CD8-positive, alpha-beta memory T cell (primary cell): ENCODE measurements at places on chromosomes 11 and 22. TPM values are rescaled to one million over a fixed set of nuclear protein-coding genes. Genes with fewer than 3 reads are reported as not detected.
A peak's percentile ranks its signal among the peaks of the same experiment; 100 is the strongest.

- H3K27me3 ChIP-seq: no peaks in the 10 kb centered on the region
- H3K4me1 ChIP-seq: no peaks in the 10 kb centered on the region
- H3K27ac ChIP-seq: no peak overlapping the region
- no peak overlapping the region for H3K4me3 ChIP-seq
- H3K36me3 ChIP-seq: no peaks in the 10 kb centered on the region
Measured at GRCh38 chr11:78930810-78931523, 356.3 kb upstream of the NARS2 start.

DNA sequence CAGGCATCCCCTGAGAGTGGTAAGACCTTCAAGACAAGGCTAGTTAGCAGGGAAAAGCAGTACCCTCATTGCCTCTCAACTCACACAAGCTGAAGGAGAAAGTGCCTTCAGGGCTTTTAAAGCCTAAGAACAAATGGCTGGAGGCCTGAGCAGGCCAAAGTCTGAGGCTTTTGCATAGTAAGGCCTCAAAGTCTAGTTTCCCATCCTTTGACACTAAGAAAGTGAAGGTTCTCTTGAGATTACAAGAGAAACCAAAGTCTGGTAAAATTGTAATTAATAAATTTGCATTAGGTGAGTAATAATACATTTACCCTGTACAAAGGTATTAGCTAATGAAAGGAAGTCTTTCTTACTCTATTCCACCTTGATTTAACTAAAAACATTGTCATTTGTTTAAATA, 47.0 kb upstream of the CCDC89 start:
- DNase-seq: no peak
- no peak overlapping the region for H3K27ac ChIP-seq
- H3K27me3 ChIP-seq: no peaks in the 10 kb centered on the region
- H3K4me1 ChIP-seq: peaks cover 14% of the 10 kb centered on the region
- H3K36me3 ChIP-seq: peaks cover 16% of the 10 kb centered on the region

OOSP3 gene
- polyA plus RNA-seq: not detected

GRCh38 chr11:47854667-47855066, 6.5 kb upstream of the NUP160 start:
- no peak for DNase-seq
- peaks cover 24% of the 10 kb centered on the region for H3K4me1 ChIP-seq
- H3K27me3 ChIP-seq: no peaks in the 10 kb centered on the region
- H3K36me3 ChIP-seq: no peaks in the 10 kb centered on the region
- no peak overlapping the region for H3K4me3 ChIP-seq
- H3K27ac ChIP-seq: no peak overlapping the region

GRCh38 chr11:16997624-16998023, 16.6 kb downstream of the PLEKHA7 start:
- no peak for DNase-seq
- no peak overlapping the region for H3K4me3 ChIP-seq
- no peaks in the 10 kb centered on the region for H3K36me3 ChIP-seq
- H3K27me3 ChIP-seq: no peaks in the 10 kb centered on the region

DNA sequence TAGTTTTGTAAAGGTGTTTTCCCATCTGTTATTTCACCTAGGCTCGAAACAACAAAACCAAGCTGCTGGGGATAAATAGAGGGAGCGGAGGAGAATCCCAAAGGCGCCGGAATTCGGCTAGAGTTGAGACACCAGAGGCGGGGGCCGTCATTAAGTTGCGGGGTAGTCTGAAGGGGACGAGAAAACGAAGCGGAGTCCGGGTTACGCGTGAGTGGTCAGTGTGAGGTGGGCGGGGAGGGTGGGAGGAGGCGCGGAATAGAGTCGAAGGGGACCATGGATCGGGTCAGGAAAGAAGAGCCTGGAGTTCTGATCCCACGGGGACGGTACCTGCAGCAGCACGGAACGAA, 361 bp downstream of the SRPRA start:
- H3K27me3 ChIP-seq: no peaks in the 10 kb centered on the region
- H3K27ac ChIP-seq: peak overlapping the region; percentile 97
- H3K4me3 ChIP-seq: peak overlapping the region; percentile 82
- DNase-seq: no peak
- peaks cover 23% of the 10 kb centered on the region for H3K4me1 ChIP-seq

DNA sequence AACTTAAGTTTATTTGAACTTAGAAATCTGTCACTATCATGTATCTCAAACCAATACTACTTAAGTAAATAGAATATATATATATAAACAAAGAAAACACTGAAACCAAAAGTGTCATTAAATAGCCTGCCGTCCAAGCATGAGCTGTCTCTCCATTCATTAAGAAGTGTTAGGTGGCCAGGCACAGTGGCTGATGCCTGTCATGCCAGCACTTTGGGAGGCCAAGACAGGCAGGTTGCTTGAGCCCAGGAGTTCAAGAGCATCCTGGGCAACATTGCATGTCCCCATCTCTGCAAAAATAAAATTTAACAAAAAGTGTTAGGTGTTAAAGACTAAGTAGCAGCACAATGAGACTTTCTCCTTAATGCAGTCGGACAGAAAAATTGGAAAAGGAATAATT, 14.0 kb downstream of the CD6 start:
- DNase-seq: no peak
- H3K27ac ChIP-seq: peak overlapping the region; percentile 55
- H3K36me3 ChIP-seq: peaks cover 21% of the 10 kb centered on the region
- H3K4me1 ChIP-seq: peaks cover 90% of the 10 kb centered on the region

MDK gene
- 0.97 TPM for polyA plus RNA-seq

- DNase-seq: no peak
- no peaks in the 10 kb centered on the region for H3K4me1 ChIP-seq
- no peak overlapping the region for H3K4me3 ChIP-seq
- H3K27ac ChIP-seq: no peak overlapping the region
- H3K36me3 ChIP-seq: no peaks in the 10 kb centered on the region
Measured at GRCh38 chr11:17571431-17572358, 24.6 kb downstream of the OTOG start.

JAML gene
- polyA plus RNA-seq: 210 TPM

DNA sequence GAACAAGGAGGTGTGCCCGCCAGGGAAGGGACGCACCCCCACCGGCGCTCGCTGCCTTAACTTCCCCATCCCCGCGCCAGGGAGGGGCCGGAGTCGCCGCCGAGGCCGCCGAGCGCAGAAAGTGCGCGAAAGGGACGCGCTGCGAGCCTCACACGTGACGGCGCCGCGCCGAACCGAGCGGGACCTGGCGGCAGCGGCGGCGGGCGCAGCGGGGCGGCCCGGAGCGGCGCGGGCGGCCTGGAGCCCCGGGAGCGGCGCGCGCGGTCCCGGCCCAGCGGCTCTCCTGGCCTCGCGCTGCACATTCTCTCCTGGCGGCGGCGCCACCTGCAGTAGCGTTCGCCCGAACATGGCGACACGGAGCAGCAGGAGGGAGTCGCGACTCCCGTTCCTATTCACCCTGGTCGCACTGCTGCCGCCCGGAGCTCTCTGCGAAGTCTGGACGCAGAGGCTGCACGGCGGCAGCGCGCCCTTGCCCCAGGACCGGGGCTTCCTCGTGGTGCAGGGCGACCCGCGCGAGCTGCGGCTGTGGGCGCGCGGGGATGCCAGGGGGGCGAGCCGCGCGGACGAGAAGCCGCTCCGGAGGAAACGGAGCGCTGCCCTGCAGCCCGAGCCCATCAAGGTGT, at the start of gene SORL1:
SORL1 (plus strand) TSS at position 329 of the 623 bp plus-strand sequence; CDS start at position 347, 18 bp downstream.
- H3K36me3 ChIP-seq: no peaks in the 10 kb centered on the region
- H3K27ac ChIP-seq: peak within 1 kb of the TSS; percentile 71
- peak; percentile 60 for DNase-seq
- peaks cover 74% of the 10 kb centered on the region for H3K4me1 ChIP-seq
- H3K4me3 ChIP-seq: peak within 1 kb of the TSS; percentile 87
- no peaks in the 10 kb centered on the region for H3K27me3 ChIP-seq

DNA sequence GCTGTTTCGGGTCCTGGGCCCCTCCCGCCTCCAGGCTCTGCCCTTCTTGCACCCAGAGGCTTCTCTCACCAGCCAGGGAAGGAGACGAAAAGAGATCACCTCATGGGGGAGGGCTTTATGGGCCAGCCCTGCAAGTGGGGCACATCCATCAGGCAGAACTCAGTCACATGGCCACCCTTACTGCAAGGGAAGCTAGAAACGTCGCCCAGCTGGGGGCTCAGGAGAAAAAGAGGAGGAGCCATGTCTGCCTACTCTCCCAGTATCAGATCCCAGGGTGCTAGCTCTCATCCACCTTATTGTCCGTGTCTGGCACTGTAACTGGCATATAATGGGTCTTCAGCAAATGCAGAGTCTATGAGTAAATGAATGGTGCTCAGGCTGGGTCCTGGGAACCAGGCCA, 24.2 kb downstream of the MFNG start:
- no peak for DNase-seq
- H3K4me3 ChIP-seq: no peak overlapping the region
- H3K27me3 ChIP-seq: no peaks in the 10 kb centered on the region
- no peaks in the 10 kb centered on the region for H3K4me1 ChIP-seq

- H3K4me3 ChIP-seq: no peak overlapping the region
- DNase-seq: no peak
- no peaks in the 10 kb centered on the region for H3K36me3 ChIP-seq
- no peak overlapping the region for H3K27ac ChIP-seq
Measured at GRCh38 chr11:120314861-120315260, 10.2 kb upstream of the TLCD5 start.

- H3K4me1 ChIP-seq: no peaks in the 10 kb centered on the region
- H3K4me3 ChIP-seq: no peak overlapping the region
- no peak for DNase-seq
- no peaks in the 10 kb centered on the region for H3K36me3 ChIP-seq
Measured at GRCh38 chr11:20754933-20755332, 85.5 kb downstream of the NELL1 start.

PANX3 gene
- not detected for polyA plus RNA-seq

PATE4 gene
- polyA plus RNA-seq: not detected

- H3K27ac ChIP-seq: no peak overlapping the region
- H3K4me3 ChIP-seq: peak overlapping the region; percentile 30
- DNase-seq: no peak
- no peaks in the 10 kb centered on the region for H3K27me3 ChIP-seq
Measured at GRCh38 chr11:128498721-128499245, 88.6 kb downstream of the ETS1 start.

GRCh38 chr11:40894501-40894900, 565.0 kb downstream of the LRRC4C start:
- no peak overlapping the region for H3K4me3 ChIP-seq
- no peaks in the 10 kb centered on the region for H3K27me3 ChIP-seq
- no peaks in the 10 kb centered on the region for H3K4me1 ChIP-seq
- no peaks in the 10 kb centered on the region for H3K36me3 ChIP-seq
- no peak overlapping the region for H3K27ac ChIP-seq
- DNase-seq: no peak

UBQLN3 gene
- not detected for polyA plus RNA-seq

GRCh38 chr11:46846510-46846830, 390 bp upstream of the CKAP5 start:
- no peaks in the 10 kb centered on the region for H3K36me3 ChIP-seq
- no peaks in the 10 kb centered on the region for H3K27me3 ChIP-seq
- H3K4me1 ChIP-seq: peaks cover 20% of the 10 kb centered on the region
- peak overlapping the region; percentile 69 for H3K4me3 ChIP-seq

- no peak overlapping the region for H3K4me3 ChIP-seq
- H3K27me3 ChIP-seq: no peaks in the 10 kb centered on the region
- no peaks in the 10 kb centered on the region for H3K36me3 ChIP-seq
- no peak overlapping the region for H3K27ac ChIP-seq
- peaks cover under 1% of the 10 kb centered on the region for H3K4me1 ChIP-seq
- no peak for DNase-seq
Measured at GRCh38 chr11:75502138-75502537, 23.6 kb downstream of the GDPD5 start.

DNA sequence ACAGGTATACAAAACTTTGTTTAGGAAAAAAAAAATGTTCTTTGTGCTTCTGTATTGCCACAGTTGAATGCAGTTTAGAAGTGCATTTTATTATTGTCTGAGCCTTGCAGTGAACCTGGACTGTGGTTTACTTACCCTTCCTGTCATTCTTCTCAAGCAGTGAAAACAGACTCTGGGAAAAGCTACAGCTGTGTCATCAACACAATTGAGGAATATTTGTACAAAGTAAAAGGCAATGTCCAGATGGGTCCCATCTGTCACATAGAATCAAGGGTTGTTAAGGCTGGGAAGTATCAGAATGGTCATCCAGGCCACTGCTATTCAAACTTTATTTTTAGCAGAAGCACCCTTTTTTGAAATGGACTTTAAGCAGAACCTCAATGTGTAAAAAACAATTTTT, 73.3 kb downstream of the TRIM44 start:
- no peak overlapping the region for H3K27ac ChIP-seq
- H3K36me3 ChIP-seq: peaks cover 6% of the 10 kb centered on the region
- H3K4me1 ChIP-seq: no peaks in the 10 kb centered on the region
- no peaks in the 10 kb centered on the region for H3K27me3 ChIP-seq

GRCh38 chr11:69593851-69594250, 47.1 kb upstream of the CCND1 start:
- no peak overlapping the region for H3K4me3 ChIP-seq
- H3K27ac ChIP-seq: no peak overlapping the region
- DNase-seq: no peak
- no peaks in the 10 kb centered on the region for H3K27me3 ChIP-seq
- no peaks in the 10 kb centered on the region for H3K36me3 ChIP-seq
- H3K4me1 ChIP-seq: no peaks in the 10 kb centered on the region

GRCh38 chr11:71158936-71159335, 93.4 kb downstream of the SHANK2 start:
- no peak overlapping the region for H3K27ac ChIP-seq
- H3K4me3 ChIP-seq: no peak overlapping the region
- H3K36me3 ChIP-seq: no peaks in the 10 kb centered on the region
- no peaks in the 10 kb centered on the region for H3K4me1 ChIP-seq
- no peaks in the 10 kb centered on the region for H3K27me3 ChIP-seq

GLYATL2 gene
- polyA plus RNA-seq: not detected

DNA sequence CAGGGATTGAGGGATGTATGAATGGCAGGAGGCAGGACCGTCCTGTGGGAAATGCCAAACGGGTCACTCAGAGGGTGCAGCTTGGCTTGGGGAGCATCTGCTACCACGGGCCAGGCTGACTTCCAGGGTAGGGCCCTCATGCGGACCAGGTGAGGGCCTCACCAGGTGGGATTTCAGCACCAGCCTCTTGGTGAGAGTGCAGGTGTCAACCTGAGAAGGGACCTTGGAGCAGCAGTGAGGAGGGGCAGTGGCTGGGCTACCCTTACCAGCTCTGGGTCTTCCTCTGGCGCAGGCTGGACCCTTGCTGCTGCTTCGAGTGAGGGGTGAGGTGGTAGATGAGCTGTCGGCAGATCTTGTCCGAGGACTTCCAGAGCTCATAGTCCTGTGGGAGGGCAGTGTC, 4.9 kb downstream of the LRRC75B start:
- DNase-seq: no peak
- H3K36me3 ChIP-seq: no peaks in the 10 kb centered on the region
- H3K27ac ChIP-seq: no peak overlapping the region
- no peak overlapping the region for H3K4me3 ChIP-seq
- no peaks in the 10 kb centered on the region for H3K27me3 ChIP-seq
- H3K4me1 ChIP-seq: no peaks in the 10 kb centered on the region

RBM4 gene
- 224 TPM for polyA plus RNA-seq

XNDC1N gene
- polyA plus RNA-seq: 5.2 TPM

GRCh38 chr11:82059505-82059904, 674.2 kb downstream of the FAM181B start:
- H3K4me3 ChIP-seq: no peak overlapping the region
- no peaks in the 10 kb centered on the region for H3K27me3 ChIP-seq
- DNase-seq: no peak
- H3K4me1 ChIP-seq: no peaks in the 10 kb centered on the region
- H3K27ac ChIP-seq: no peak overlapping the region

RSF1 gene
- polyA plus RNA-seq: 51.2 TPM

KRTAP5-1 gene
- not detected for polyA plus RNA-seq

- no peaks in the 10 kb centered on the region for H3K27me3 ChIP-seq
- no peak for DNase-seq
- no peaks in the 10 kb centered on the region for H3K4me1 ChIP-seq
- no peak overlapping the region for H3K27ac ChIP-seq
- no peak overlapping the region for H3K4me3 ChIP-seq
Measured at GRCh38 chr11:107801641-107802040, 56.9 kb downstream of the SLC35F2 start.

LRRC56 gene
- polyA plus RNA-seq: 0.81 TPM
